H9 (cell line): ENCODE measurements at places on chromosomes 2 and 18. TPM values are rescaled to one million over a fixed set of nuclear protein-coding genes. Genes with fewer than 3 reads are reported as not detected.

ROCK2 gene
- 33.2 and 35.1 TPM in 2 replicates for total RNA-seq

CRIM1 gene
- 27.0 and 27.6 TPM in 2 replicates for total RNA-seq

GRCh38 chr18:32259553-32259952, 69.7 kb downstream of the MEP1B start:
- no peak overlapping the region for H3K27ac ChIP-seq
- H3K4me1 ChIP-seq = no peaks in the 10 kb centered on the region
- no peaks in the 10 kb centered on the region for H3K27me3 ChIP-seq
- no peaks in the 10 kb centered on the region for H3K36me3 ChIP-seq
- no peak overlapping the region for H3K4me3 ChIP-seq

SPHKAP gene
- total RNA-seq = not detected in 2 replicates

UGGT1 gene
- total RNA-seq = 48.5 and 55.9 TPM in 2 replicates

GALM gene
- 10.0 and 10.4 TPM in 2 replicates for total RNA-seq

DNA sequence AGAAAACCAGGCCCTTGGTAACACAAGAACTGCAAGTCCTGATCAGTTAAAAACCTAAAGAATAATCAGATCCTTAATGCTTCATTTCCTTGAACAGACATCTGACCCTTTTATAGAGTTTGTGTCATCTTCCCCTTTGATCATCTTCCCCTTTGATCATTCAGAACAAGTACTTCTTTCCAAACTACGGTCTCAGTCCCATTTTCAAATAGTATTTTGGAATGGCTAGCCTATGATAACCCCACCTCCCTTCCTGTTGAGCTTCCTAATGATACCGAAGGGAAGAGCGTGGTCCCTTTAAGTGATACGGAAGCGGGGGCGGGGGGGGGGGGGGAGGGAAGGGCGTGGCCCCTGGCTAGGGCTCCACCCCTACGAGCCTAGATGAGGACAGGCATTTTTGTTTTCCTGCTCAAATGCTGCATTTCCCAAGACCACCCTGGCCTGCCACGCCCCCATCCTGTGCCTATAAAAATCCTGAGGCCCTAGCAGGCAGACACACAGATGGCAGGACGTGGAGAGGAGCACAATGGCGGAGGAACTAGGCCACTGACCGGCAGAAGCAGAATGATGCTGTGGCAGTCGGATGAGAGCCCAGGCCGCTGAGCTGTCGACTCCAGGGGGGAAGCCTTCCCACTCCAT, 24.1 kb upstream of the CHRNA1 start:
- H3K36me3 ChIP-seq = no peaks in the 10 kb centered on the region
- H3K27ac ChIP-seq = peak overlapping the region; percentile 69
- H3K4me1 ChIP-seq = peaks cover 20% of the 10 kb centered on the region; the same call in 1 of the 2 replicates
- peak; percentile 88 for DNase-seq
- no peaks in the 10 kb centered on the region for H3K27me3 ChIP-seq
- peak overlapping the region; percentile 28; the same call in 1 of the 3 replicates for H3K4me3 ChIP-seq

COLEC11 gene
- 0.39 TPM in 1 of 2 replicates, not detected in the other for total RNA-seq

DNA sequence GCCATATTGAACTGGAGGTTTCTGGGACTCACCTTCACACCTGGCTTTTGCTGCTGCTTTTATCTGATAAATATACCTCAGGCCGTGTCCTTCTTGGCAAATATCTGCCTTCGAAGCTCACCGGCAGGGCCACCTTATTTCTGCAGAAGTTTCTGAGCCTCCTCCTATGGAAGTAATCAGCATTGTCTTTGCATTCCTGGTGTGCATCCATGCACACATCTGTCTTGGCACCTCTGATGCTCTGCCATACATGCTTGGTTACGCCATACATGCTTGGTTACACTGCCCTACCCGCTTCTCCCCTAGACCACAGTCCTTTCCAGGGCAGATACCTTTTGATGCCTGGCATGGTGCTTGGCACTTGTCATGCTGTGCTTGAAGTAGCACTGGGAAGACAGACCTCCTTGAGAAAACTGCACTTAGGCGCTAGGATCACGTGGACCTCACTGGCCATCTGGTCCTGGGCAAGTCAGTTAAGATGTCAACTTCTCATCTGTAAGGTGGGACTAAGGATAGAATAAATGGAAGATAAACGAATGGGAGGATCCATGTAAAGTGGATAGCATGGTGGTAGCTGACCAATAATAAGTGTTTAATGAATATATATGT, 66.8 kb downstream of the ZNF236 start:
- DNase-seq = no peak
- H3K27me3 ChIP-seq = no peaks in the 10 kb centered on the region
- no peaks in the 10 kb centered on the region for H3K4me1 ChIP-seq
- H3K4me3 ChIP-seq = no peak overlapping the region
- no peak overlapping the region for H3K27ac ChIP-seq
- H3K36me3 ChIP-seq = peaks cover 67% of the 10 kb centered on the region

NR4A2 gene
- total RNA-seq = 1.5 and 2.0 TPM in 2 replicates

GRCh38 chr18:47470941-47471340, 219.5 kb upstream of the SKOR2 start:
- no peak for DNase-seq
- no peak overlapping the region for H3K27ac ChIP-seq
- H3K36me3 ChIP-seq = no peaks in the 10 kb centered on the region
- no peak overlapping the region for H3K4me3 ChIP-seq

- DNase-seq = no peak
- no peak overlapping the region for H3K27ac ChIP-seq
- no peaks in the 10 kb centered on the region for H3K27me3 ChIP-seq
- H3K4me3 ChIP-seq = no peak overlapping the region
- H3K36me3 ChIP-seq = no peaks in the 10 kb centered on the region
Observed at GRCh38 chr2:129074298-129074920, 755.7 kb upstream of the HS6ST1 start.

DNA sequence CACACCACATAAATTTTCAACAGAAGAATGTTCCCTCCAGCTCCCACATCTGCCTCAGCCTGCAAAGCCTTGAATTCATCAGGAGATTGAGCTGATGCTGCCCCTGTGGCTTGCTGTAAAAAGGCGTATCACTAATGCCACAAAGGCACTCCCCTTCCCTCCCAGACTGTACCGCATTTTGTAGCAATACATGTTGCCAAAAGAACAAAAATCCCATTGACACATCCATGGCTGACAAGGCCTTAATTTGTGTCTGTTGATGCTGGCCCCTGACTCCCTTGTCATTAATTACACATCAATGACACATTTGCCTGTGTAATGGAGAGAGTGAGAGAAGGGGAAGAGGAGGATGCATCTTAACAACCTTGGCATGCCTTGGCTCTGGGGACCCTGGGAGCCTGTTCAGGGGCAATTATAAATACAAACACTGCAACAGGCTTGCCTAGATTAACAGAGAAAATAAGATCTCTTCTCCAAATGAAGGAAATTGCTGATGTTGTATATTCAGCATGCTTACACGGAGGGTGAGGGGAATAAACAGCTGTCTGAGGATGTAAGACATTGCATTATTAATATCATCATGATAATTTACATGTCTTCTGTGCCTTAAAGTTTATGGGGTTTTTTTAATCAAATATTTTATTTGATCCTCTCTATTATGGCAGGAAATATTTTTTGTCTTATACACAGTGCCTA, 264.0 kb downstream of the SUCLG1 start:
- H3K4me3 ChIP-seq = no peak overlapping the region
- H3K4me1 ChIP-seq = no peaks in the 10 kb centered on the region
- no peaks in the 10 kb centered on the region; the same call in 2 of the 3 replicates for H3K36me3 ChIP-seq
- no peak overlapping the region for H3K27ac ChIP-seq
- H3K27me3 ChIP-seq = no peaks in the 10 kb centered on the region

- H3K27ac ChIP-seq = no peak overlapping the region
- H3K36me3 ChIP-seq = no peaks in the 10 kb centered on the region
- no peaks in the 10 kb centered on the region for H3K27me3 ChIP-seq
- no peak overlapping the region for H3K4me3 ChIP-seq
- no peak for DNase-seq
Observed at GRCh38 chr2:166417669-166418068, 41.9 kb upstream of the SCN9A start.

DSG4 gene
- total RNA-seq = not detected in 2 replicates

RAB3GAP1 gene
- total RNA-seq = 31.4 and 32.0 TPM in 2 replicates

DNA sequence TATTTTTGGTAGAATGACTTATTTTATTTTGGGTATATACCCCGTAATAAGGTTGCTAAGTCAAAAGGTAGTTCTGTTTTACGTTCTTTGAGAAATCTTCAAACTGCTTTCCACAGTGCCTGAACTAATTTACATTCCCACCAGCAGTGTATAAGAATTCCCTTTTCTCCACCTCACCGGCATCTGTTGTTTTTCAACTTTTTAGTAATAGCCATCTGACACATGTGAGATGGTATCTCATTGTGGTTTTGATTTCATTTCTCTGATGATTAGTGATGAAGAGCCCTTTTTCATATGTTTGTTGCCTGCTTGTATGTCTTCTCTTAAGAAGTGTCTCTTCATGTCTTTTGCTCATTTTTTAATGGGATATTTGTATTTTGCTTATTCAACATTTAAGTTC, 215.2 kb upstream of the TFPI start:
- no peak overlapping the region for H3K4me3 ChIP-seq
- DNase-seq = no peak
- H3K36me3 ChIP-seq = peaks cover 3% of the 10 kb centered on the region; the same call in 1 of the 2 replicates
- no peaks in the 10 kb centered on the region for H3K4me1 ChIP-seq
- no peaks in the 10 kb centered on the region for H3K27me3 ChIP-seq
- no peak overlapping the region for H3K27ac ChIP-seq

DNA sequence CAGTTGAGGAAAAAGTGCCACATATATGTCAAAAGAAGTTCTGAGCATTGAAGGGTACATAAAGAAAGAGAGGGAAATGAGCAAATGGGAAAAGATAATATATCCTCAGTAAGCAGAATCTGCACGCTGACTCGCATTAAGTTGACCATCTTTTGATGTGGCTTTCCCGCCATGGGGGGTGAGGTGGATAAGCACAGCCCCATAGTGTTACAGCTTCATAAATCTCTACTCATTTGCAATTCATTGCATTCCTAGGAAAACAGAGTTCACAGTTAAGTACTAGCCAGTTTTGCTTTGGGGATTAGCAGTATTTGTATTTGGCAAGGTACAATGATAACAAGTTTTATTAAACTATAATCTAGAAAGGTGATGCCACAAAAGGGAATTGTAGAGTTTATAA, 814.2 kb downstream of the LRP1B start:
- H3K27me3 ChIP-seq = no peaks in the 10 kb centered on the region
- H3K4me3 ChIP-seq = no peak overlapping the region
- no peak overlapping the region for H3K27ac ChIP-seq
- no peaks in the 10 kb centered on the region for H3K36me3 ChIP-seq
- H3K4me1 ChIP-seq = no peaks in the 10 kb centered on the region

GRCh38 chr2:67996772-67997527, 65.9 kb downstream of the C1D start:
- H3K4me1 ChIP-seq = no peaks in the 10 kb centered on the region
- H3K27me3 ChIP-seq = no peaks in the 10 kb centered on the region
- no peaks in the 10 kb centered on the region for H3K36me3 ChIP-seq
- H3K4me3 ChIP-seq = no peak overlapping the region
- no peak for DNase-seq
- H3K27ac ChIP-seq = no peak overlapping the region

GRCh38 chr2:65661980-65662653, 229.7 kb upstream of the SPRED2 start:
- no peaks in the 10 kb centered on the region; the same call in 2 of the 3 replicates for H3K36me3 ChIP-seq
- H3K4me1 ChIP-seq = no peaks in the 10 kb centered on the region; the same call in 1 of the 2 replicates
- no peak for DNase-seq
- no peak overlapping the region for H3K4me3 ChIP-seq

DNA sequence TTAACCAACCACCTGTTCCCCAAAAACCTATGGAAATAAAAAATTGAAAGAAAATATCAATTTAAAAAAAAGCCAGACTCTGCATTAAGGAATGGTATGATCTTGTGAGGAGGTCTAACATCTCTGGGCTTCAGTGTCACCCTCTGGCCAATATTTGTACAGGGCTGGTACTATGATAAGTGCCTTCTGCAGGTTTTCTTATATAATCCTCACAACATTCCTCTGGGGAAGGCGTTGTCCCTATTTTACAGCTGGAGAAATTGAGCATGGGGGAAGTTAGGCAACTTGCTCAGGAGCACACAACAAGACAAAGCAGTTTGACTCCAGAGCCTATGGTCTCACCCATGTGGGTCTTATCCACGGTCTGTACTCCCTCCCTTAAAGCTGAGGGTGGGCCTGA, 86.0 kb downstream of the ZBTB7C start:
- no peaks in the 10 kb centered on the region for H3K27me3 ChIP-seq
- H3K4me1 ChIP-seq = no peaks in the 10 kb centered on the region
- DNase-seq = no peak
- H3K27ac ChIP-seq = no peak overlapping the region
- H3K36me3 ChIP-seq = no peaks in the 10 kb centered on the region
- H3K4me3 ChIP-seq = no peak overlapping the region

AGXT gene
- not detected in 2 replicates for total RNA-seq

MYCN gene
- total RNA-seq = 100.0 and 105 TPM in 2 replicates

TLX2 gene
- 0.20 and 0.26 TPM in 2 replicates for total RNA-seq

ZNF385B gene
- 2.1 and 3.0 TPM in 2 replicates for total RNA-seq

DNA sequence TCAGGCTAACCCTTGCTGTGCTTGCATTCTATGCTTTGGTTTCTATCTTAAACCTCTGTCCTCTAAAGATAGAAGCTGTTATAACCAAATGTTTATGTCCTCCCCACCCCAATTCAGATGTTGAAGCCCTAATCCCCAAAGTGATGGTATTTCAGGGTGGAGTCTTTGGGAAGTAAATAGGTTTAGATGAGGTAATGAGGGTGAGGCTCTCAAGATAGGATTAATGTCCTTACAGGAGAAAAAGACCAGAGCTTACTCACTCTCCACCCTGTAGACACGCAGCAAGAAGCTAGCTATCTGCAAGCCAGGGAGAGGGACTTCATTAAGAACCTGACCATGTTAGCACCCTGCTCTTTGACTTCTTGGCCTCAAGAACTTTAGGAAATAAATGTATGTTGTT, 362.5 kb downstream of the ERBB4 start:
- DNase-seq = no peak
- H3K4me1 ChIP-seq = no peaks in the 10 kb centered on the region
- H3K36me3 ChIP-seq = peaks cover 5% of the 10 kb centered on the region; the same call in 1 of the 2 replicates
- H3K27me3 ChIP-seq = no peaks in the 10 kb centered on the region
- no peak overlapping the region for H3K4me3 ChIP-seq

PREPL gene
- 29.4 and 30.1 TPM in 2 replicates for total RNA-seq

DNA sequence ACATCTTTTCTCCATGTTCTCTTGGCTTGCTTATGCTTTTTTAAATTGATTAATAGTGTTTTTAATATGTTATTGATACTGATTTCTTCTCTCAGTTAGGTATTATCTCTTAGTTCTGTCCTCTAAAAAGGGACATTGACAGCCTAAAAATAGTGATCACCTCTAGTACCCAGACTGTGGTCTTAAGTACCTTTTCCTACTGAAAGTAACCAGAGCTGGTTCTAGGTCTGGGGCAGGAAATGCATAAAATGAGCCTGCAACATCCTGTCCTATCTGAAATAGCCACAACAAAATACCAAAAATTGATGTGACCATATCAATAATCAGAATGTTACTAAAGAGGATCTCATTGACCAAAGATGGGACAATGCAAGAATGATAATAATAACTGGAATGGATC, 113.3 kb downstream of the DNAH6 start:
- DNase-seq = no peak
- H3K4me3 ChIP-seq = no peak overlapping the region
- H3K36me3 ChIP-seq = no peaks in the 10 kb centered on the region
